ENCODE measurements at places on chromosomes 3 and 15.
A peak's percentile ranks its signal among the peaks of the same experiment; 100 is the strongest.

DNA sequence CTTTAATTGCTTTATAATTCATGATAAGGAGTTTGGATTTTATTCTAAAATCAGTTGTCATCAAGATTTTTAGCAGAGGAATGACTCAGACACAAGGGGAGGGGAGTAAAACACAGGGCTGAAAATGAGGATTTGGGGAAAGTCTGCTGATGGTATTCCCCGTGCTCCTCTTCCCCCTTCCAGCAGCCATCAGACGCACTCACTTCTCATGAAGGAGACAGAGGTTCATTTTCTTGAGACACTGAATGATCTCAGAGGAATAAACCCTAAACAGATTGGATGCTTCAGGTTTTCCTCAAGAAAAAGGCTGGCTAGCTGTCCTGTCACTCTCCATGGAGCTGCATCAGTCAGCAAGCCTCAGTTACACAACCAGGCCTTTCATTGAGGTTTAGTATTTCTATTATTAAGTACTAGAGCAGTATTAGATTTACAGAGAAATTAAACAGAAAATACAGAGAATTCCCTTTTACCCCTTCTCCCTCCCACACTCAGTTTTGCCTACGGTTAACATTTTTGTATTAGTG is 166.4 kb downstream of the C3orf70 start:
- no peak for DNase-seq

- no peak for DNase-seq
These were observed 4.0 kb upstream of the CCR1 start for GRCh38 chr3:46212101-46212500.

DNA sequence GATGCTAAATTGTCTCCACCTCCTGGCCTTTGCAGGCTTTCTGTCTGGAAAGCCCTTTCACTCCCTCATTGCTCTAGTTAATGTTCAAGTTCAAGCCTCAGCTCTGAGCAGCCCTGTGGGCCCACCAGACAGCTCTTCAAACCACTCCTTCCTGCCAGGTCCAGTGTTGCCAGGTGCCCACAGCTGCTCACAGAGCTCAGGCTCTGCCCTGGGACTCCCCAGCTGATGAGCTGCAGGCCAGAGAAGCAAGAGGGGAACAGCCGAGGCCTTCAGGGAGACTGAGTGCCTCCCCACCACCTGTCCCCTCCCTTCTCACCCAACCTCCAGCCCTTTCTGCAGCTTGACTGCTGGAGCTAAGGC is 1.3 kb upstream of the ZBTB47 start:
- no peak for DNase-seq

DNA sequence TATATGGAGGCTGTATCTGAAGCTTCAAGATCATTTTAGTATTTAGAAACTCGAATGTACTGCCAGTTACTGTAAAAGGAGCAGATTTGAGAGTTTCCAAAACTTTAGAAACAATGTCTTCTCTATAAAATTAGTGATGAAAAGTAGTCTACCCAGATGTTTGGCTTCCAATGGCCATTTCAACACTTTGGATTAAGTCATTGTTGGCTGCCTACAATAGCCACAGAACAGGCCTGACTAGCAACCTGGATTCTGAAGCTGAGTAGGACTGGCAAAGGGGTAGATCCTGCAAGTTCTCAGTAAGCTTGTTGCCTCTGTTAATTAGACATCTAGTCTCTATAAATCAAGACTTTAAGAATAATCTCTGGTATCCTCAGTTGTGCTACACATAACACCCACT is 239.0 kb upstream of the KCNMB2 start:
- no peak for DNase-seq

DNA sequence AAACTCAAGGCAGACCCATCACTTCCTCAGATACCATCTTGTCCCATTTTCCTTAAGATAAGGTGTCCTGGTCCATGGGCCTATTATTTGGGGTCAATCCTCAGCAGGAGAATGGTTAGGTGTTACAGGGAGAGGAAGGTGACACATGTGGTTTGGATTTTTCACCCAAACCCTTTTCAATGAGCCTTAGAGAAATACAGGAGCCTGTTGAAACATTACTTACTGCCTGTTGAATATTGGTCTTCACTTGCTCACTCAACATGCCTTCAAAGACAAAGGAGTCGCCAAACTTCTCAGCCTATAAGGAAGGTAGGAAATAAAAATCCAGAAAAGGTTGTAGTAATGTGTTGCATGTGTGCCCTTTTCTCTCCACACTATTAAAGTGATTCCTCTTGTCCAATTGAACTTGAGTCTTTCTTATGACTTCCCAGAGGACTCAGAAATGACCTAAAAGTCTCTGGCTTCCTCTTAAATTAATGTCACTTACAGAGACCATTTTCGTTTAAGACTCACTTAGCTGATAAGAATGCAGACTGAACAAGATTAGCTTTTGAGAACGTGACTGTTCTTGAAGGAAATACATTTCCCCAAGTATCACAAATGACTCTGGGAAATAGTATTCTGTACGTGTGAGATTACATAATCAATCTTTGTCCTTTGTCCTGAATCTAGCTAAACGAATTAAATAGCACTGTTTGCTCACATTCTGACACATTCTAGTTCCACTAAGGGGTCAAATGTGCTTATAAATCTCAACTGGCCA is 17.8 kb downstream of the SUMF1 start:
- DNase-seq = no peak

GRCh38 chr15:99016680-99017321 is 9.2 kb upstream of the PGPEP1L start:
- peak; percentile 75 for DNase-seq

DNA sequence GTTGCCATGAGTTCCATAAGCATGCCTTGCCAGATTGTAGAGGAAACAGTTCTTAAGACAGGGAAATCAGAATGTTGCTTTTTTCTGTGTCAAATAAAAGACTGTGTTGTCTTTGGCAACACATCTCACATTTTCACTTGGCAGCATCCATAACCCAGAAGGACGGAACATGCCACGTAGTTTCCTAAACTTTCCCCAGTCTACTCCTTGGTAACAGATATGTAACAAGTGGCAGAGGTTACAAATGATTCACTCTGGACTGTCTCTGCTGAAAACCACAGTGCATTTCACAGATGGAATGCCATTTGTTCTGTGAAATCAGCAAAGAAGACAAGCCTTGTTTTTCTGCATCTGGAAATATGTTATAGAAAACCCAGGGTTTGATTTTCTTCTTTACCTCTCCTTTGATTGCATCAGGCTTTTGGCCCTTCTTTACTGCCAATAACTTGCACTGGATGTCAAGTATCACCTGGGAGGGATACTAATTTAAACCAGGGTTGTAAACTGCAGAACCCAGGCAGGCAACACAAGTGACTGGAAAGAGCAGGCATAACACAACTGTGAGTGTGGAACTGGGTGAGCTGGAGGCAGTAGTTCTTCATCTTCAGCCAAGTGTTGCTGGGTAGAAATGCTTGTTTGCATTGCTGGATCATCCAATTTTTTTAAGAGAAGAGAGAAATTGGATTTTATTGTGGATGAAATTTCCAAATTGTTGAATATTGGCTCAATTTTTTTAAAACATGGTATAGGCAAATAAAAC is 124.4 kb upstream of the FOXB1 start:
- DNase-seq = peak; percentile 34

GRCh38 chr15:91698241-91698640 is 155.3 kb upstream of the SLCO3A1 start:
- no peak for DNase-seq

- no peak for DNase-seq
These were observed 80.2 kb downstream of the ABI3BP start for GRCh38 chr3:100912976-100913545.

DNA sequence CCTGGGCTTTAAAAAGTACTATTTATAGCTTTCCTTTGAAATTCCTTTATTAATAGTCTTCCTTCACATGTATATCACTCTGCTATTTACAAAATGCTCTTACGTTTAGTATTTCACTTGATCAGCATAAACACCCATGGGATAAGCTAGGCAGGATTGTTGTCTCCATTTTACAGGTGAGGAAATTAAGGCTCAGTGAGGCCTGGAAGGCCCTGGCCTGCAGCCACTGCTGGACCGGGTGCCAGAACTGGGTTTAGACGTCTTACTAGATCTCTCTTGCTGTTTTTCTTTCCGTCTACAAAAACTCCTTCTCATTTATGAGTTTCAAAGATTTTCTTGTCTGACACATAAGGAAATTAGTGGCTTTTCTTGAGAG is 236.4 kb downstream of the LPP start:
- DNase-seq = no peak

- no peak for DNase-seq
These were observed 621.4 kb upstream of the ALCAM start for GRCh38 chr3:104745313-104745712.

DNA sequence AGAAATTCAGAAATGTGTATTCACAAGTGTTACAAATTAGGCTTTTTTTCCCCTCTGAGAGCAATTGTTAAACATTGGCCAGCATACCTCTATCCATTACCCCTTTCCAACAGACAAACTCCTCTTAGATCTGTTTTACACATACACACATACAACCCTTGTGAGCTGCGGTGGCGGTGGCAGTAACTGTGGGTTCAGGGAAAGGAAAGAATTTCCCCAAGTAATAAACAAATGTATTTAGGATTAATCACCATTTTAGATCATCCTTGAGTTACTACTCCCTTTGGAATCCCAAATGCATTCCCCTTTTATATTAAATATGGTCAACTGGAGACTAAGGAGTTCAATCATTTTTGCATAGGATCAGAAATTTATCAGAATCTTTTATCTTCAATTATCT is 667.0 kb downstream of the FHIT start:
- DNase-seq = peak; percentile 68

DNA sequence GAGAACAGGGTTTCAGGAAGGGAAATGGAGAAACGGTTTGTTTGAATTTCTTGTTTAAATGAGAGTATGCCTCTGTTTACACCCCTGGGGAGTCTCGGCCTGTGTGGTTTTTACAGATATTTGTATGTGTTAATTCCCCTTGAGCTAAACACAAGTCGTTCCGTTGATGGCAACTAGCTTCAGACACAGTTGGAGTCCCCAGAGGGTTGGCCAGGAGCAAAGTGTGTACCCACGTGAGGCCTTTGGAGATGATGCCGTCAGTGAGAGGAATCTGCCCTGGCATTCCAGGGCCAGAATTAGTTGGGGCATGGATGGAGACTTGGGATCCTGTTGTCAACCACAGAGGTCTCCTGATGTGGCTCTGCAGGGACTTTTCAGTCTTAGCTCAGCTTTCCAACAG is 44.0 kb downstream of the CEMIP start:
- no peak for DNase-seq

GRCh38 chr3:149638228-149639092 is 19.4 kb downstream of the WWTR1 start:
- DNase-seq = peak; percentile 95

DNA sequence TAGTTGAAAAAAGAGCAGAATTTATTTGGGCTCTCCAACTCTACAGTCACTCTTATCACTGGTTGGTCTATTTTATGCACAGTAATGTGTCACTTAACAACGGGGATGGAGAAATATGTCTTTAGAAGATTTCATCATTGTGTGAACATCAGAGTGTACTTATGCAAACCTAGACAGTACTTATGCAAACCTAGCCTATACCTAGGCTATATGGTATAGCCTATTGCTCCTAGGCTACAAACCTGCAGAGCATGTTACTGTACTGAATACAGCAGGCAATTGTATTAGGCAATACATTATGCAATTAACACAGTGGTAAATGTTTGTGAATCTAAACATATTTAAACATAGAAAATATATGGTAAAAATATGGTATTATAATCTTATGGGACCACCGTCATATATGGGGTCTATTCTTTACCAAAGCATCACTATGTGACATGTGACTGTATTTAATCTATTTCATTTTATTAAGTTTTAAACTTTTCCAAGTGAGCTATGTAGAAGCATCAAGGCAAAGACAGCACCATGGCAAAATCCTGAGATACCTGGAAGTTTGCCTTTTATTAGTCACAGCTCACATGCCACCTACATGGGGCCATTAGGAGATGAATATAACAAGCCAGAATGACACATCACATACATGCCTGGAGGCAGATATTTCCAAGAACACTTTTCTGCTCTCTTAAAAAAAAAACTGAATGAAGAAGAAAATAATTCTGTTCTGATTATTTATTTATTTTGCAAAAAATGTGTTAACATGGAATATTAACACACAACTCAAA is 537.4 kb downstream of the TUSC7 start:
- DNase-seq = no peak

GRCh38 chr15:70920981-70921696 is 28.5 kb downstream of the LRRC49 start:
- DNase-seq = no peak

DNA sequence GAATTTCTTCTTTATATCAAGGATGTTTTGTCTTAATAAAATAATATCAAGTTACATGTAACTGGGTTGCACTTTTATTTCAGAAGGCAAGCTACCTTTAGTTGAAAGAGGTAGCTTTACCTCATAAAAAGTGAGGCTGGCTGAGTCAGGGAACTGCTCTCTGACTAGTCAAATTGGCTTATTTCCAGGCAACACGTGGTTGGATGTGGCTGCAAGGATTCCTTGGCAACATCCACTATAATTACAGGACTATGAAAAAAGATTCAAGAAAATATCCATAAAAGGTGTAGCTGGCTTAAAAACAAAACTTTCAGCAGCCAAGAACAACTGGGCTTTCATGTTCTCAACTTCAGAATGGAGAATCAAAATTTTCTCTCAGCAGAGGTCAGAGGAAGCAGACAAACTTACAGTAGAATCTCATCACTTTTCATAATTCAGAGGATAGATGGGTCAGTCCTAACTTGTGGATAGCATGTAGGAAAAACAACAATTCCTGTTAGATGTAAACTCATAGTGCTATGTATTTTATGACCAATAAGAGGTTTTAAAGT is 779.1 kb downstream of the MECOM start:
- DNase-seq = peak; percentile 49

GRCh38 chr15:60116456-60117089 is 112.5 kb downstream of the FOXB1 start:
- DNase-seq = no peak

- DNase-seq = no peak
These were observed 36.2 kb downstream of the SSR3 start for GRCh38 chr3:156518726-156519125.

DNA sequence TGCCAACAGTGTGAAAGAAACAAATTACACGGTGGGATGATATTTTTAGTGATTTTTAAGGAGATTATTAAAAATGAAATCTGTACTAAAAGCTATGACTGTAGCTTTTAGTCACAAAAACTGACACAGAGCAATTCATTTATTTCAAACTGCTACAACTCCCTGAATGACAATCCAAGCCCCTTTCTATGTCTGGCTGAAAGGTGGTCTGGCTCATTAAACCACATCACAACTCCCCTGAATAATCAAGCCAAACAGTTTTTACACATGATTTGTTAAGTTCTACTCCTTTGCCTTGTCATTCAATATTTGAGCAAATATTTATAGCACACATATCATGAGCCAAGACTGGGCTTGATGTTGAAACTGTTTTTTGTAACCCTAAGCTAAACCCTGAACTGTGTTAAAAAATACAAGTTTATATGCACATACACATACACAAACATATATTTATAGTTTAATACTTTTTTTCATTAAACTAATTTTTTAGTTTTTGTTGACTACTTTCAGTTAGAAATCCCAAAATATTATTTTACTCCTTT is 125.5 kb downstream of the RBMS3 start:
- DNase-seq = no peak

- no peak for DNase-seq
These were observed 13.7 kb downstream of the MAP6D1 start for GRCh38 chr3:183811638-183812037.

GRCh38 chr3:134357914-134358811 is 16.1 kb downstream of the AMOTL2 start:
- peak; percentile 98 for DNase-seq
